ENCODE measurements at places on chromosomes 1 and 21. TPM values are rescaled to one million over a fixed set of nuclear protein-coding genes. Genes with fewer than 3 reads are reported as not detected.

- H3K4me3 ChIP-seq = no peak overlapping the region
- H3K36me3 ChIP-seq = no peaks in the 10 kb centered on the region
- no peak overlapping the region for H3K27ac ChIP-seq
- peaks cover 4% of the 10 kb centered on the region for H3K4me1 ChIP-seq
Observed at GRCh38 chr1:239826211-239826610, 265.5 kb upstream of the FMN2 start.

The ANGPTL3 gene
- not detected for total RNA-seq

- peaks cover 21% of the 10 kb centered on the region for H3K36me3 ChIP-seq
- peaks cover 46% of the 10 kb centered on the region for H3K4me1 ChIP-seq
- peak within 1 kb of the TSS; percentile 93 for H3K27ac ChIP-seq
- peak; percentile 80 for DNase-seq
Observed at GRCh38 chr1:224182866-224183590, at the start of gene DEGS1. Gene DEGS1 (plus strand): TSS chr1:224183240. CDS start chr1:224183337, 97 bp downstream.

DNA sequence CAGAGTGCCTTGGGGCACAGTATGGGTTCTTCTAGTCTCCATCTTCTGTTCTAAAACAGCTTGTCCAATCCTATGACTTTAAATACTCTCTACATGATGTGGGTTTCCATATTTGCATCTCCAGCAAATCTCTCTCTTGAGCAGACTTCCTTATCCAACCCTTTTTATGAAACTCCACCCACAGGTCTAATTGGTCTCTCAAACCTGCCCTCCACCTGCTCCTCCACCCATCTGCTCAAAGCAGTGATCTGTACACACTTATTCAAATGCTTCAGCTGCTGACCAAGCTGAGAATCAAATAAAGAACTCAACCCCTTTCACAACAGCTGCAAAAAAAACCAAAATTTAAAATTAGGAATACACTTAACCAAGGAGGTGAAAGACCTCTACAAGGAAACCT is 11.5 kb downstream of the MCOLN2 start:
- H3K4me1 ChIP-seq = peaks cover 56% of the 10 kb centered on the region
- H3K27ac ChIP-seq = no peak overlapping the region
- peaks cover 3% of the 10 kb centered on the region for H3K27me3 ChIP-seq
- no peak for DNase-seq

The SLC22A15 gene
- total RNA-seq = 0.23 TPM

The SUSD4 gene
- not detected for total RNA-seq

GRCh38 chr1:198699167-198700015 is 60.6 kb downstream of the PTPRC start:
- peak; percentile 53 for DNase-seq
- H3K27me3 ChIP-seq = no peaks in the 10 kb centered on the region
- peaks cover 81% of the 10 kb centered on the region for H3K4me1 ChIP-seq
- H3K27ac ChIP-seq = peak overlapping the region; percentile 74

DNA sequence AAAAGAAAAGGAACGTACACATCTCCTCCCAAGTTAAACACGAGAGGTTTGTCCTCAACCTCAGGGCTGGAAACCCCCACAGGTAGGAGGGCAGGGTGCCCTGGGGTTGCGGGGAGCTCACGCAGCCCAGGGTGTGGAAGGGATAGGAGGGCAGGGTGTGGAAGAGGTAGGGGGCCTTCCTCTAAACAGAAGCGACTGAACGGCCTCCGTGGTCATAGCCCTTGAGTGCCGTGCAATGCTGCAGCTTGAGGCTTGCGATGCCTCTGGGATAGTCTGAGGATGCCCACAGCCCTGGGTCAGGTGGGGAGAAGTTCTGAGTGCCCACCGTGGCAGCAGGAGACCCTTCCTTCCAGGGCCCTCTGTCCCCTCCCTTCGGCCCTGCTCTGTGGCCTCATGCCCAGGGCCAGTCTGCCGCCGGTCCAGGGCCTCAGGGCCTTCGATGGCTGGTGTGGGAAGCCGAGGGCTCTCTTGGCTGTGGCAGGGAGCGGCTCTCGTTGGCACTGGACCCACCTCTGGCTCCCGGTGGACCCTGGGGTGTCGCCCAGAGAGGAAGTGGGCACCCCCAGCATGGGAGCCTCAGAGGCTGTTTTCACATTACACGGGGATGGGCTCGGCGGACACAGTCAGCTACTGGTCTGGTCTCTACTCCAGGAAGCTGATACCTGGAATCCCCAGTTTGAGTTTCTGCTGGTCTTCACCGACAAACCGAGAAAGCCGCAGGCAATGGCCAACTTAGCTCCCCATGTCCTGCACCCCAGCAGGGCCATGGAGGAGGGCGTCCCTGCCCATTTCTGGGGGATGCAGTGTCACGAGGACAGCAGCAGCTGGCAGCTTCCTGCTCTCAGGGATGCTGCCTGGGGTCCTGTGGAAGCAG is 6.4 kb upstream of the CDK11B start:
- no peak overlapping the region for H3K27ac ChIP-seq
- no peak for DNase-seq
- peaks cover 11% of the 10 kb centered on the region for H3K36me3 ChIP-seq
- H3K27me3 ChIP-seq = no peaks in the 10 kb centered on the region

GRCh38 chr1:201091256-201091655 is 21.0 kb downstream of the CACNA1S start:
- peaks cover 16% of the 10 kb centered on the region for H3K27me3 ChIP-seq
- H3K36me3 ChIP-seq = no peaks in the 10 kb centered on the region
- H3K27ac ChIP-seq = no peak overlapping the region
- no peak overlapping the region for H3K4me3 ChIP-seq
- DNase-seq = no peak
- H3K4me1 ChIP-seq = no peaks in the 10 kb centered on the region

GRCh38 chr1:54027848-54028247 is 9.9 kb upstream of the LDLRAD1 start:
- no peaks in the 10 kb centered on the region for H3K4me1 ChIP-seq
- peaks cover 13% of the 10 kb centered on the region for H3K36me3 ChIP-seq
- DNase-seq = no peak
- no peak overlapping the region for H3K27ac ChIP-seq
- no peak overlapping the region for H3K4me3 ChIP-seq

GRCh38 chr1:30129421-30130055 is 593.8 kb downstream of the MATN1 start:
- H3K4me1 ChIP-seq = no peaks in the 10 kb centered on the region
- peaks cover 2% of the 10 kb centered on the region for H3K27me3 ChIP-seq
- DNase-seq = no peak
- H3K4me3 ChIP-seq = no peak overlapping the region
- no peak overlapping the region for H3K27ac ChIP-seq

The FCMR gene
- 24.5 TPM for total RNA-seq

The GMEB1 gene
- total RNA-seq = 27.2 TPM

DNA sequence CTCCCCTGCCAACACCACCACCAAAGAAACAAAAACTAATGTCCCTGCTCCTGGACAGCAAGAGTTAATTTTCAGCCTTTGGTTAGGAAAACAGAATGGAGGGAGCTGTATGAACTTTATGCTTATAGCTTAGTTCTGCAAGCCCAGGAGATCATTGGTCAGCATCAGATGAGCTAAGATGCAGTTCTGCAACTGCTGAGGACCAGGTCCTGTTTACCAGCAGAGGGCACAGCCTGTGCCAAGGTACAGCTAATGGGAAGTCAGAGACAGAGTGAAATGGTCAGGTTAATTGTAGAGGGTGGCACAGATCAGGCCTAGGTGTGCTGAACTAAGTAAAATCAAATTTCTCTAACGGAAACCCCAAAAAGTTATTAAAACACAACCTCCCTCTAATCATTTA is 161.3 kb downstream of the ROR1 start:
- no peak overlapping the region for H3K4me3 ChIP-seq
- no peak overlapping the region for H3K27ac ChIP-seq
- H3K4me1 ChIP-seq = no peaks in the 10 kb centered on the region
- DNase-seq = no peak
- H3K36me3 ChIP-seq = no peaks in the 10 kb centered on the region

- H3K27me3 ChIP-seq = peaks cover 29% of the 10 kb centered on the region
- DNase-seq = no peak
- H3K4me1 ChIP-seq = no peaks in the 10 kb centered on the region
- H3K4me3 ChIP-seq = no peak overlapping the region
- no peak overlapping the region for H3K27ac ChIP-seq
Observed at GRCh38 chr1:204889681-204890383, 19.2 kb downstream of the NFASC start.

- peak overlapping the region; percentile 97 for H3K4me3 ChIP-seq
- peaks cover 26% of the 10 kb centered on the region for H3K36me3 ChIP-seq
- H3K27me3 ChIP-seq = peaks cover 1% of the 10 kb centered on the region
- DNase-seq = no peak
- peak overlapping the region; percentile 94 for H3K27ac ChIP-seq
Observed at GRCh38 chr1:26791148-26791547, 3.4 kb downstream of the PIGV start.

The SIPA1L2 gene
- 2.6 TPM for total RNA-seq

The C1QB gene
- total RNA-seq = not detected

The AMPD2 gene
- 100 TPM for total RNA-seq

DNA sequence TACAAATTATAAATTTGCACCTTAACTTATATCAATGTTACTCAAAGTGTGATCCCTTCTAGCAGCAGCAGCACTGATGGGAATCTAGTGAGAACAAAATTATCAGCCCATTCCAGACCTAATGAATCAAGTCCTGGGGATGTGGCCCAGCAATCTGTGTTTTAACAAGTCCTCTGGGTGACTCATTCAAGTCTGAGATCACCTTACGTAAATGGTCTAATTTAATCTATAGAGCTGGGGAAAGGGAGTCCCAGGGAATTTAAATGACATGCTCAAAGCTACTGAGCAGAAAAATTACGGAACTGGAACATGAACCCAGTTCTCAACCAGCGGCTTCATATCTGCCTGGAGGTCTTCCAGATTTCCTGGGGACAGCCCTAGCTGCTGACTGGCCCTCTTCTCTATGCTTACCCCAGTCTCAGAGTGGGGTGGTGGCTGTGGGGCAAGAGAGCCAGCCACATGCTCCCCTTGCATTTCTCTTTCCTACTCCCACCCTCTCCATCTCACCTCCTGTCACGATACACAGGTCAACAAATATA is 220.0 kb downstream of the TM2D1 start:
- no peaks in the 10 kb centered on the region for H3K36me3 ChIP-seq
- no peak overlapping the region for H3K4me3 ChIP-seq
- DNase-seq = no peak
- no peak overlapping the region for H3K27ac ChIP-seq
- H3K4me1 ChIP-seq = peaks cover 7% of the 10 kb centered on the region

The CCSAP gene
- 11.9 TPM for total RNA-seq

- no peak for DNase-seq
- H3K4me1 ChIP-seq = no peaks in the 10 kb centered on the region
Observed at GRCh38 chr1:223545343-223545742, 120.2 kb downstream of the CAPN8 start.

DNA sequence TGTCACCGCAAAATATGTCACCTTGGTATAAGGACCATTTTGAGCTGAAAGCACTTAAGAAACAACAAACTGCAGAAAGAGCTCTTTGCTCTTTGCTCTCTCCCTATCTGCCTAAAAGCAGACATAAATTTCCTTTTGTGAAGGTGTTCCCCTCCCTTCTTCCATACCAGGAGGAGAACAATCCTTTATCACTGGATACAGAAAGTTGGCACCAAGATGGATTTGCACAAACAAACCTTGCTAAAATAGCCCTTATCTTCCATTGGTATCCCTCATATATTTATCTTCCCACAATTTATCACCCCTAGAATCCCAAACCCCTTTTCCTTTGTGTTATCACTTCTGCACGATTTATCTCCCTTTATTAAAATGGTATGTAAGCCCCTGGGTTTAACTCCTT is 51.4 kb downstream of the DPYD start:
- no peaks in the 10 kb centered on the region for H3K27me3 ChIP-seq
- peaks cover 12% of the 10 kb centered on the region for H3K4me1 ChIP-seq
- no peak for DNase-seq
- H3K36me3 ChIP-seq = peaks cover 5% of the 10 kb centered on the region
- no peak overlapping the region for H3K27ac ChIP-seq

The DRAXIN gene
- 0.07 TPM for total RNA-seq

DNA sequence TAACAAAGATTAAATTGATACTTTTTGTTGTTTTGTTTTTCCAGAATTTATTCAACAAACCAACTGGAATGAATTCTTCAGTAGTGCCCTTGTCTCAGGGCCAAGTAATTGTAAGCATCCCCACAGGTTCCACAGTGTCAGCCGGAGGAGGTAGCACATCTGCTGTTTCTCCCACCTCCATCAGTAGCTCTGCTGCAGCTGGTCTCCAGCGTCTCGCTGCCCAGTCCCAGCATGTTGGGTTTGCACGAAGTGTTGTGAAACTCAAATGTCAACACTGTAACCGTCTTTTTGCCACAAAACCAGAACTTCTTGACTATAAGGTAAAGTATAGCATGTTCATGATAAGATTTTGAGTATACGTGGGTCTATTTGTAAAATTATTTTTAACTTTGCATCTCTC is 118.5 kb downstream of the ZMYM4 start:
- no peaks in the 10 kb centered on the region for H3K4me1 ChIP-seq
- H3K27me3 ChIP-seq = no peaks in the 10 kb centered on the region
- H3K36me3 ChIP-seq = peaks cover 16% of the 10 kb centered on the region
- no peak overlapping the region for H3K4me3 ChIP-seq
- no peak overlapping the region for H3K27ac ChIP-seq
- no peak for DNase-seq

- no peak overlapping the region for H3K4me3 ChIP-seq
- peaks cover 6% of the 10 kb centered on the region for H3K27me3 ChIP-seq
- H3K4me1 ChIP-seq = no peaks in the 10 kb centered on the region
- DNase-seq = no peak
Observed at GRCh38 chr1:22323846-22324504, 127.7 kb upstream of the ZBTB40 start.

GRCh38 chr1:101259744-101260148 is 22.9 kb downstream of the S1PR1 start:
- H3K27ac ChIP-seq = peak overlapping the region; percentile 19
- no peak for DNase-seq
- H3K27me3 ChIP-seq = no peaks in the 10 kb centered on the region
- peaks cover 2% of the 10 kb centered on the region for H3K36me3 ChIP-seq

GRCh38 chr1:22611530-22611947 is 24.9 kb upstream of the C1QA start:
- H3K36me3 ChIP-seq = no peaks in the 10 kb centered on the region
- H3K4me3 ChIP-seq = no peak overlapping the region
- H3K27me3 ChIP-seq = peaks cover 6% of the 10 kb centered on the region
- DNase-seq = peak; percentile 6
- H3K4me1 ChIP-seq = no peaks in the 10 kb centered on the region
